ENCODE measurements at places on chromosomes 2 and 18. TPM values are rescaled to one million over a fixed set of nuclear protein-coding genes. Genes with fewer than 3 reads are reported as not detected.

- no peak for DNase-seq
- no peak overlapping the region for H3K27ac ChIP-seq
- no peaks in the 10 kb centered on the region for H3K36me3 ChIP-seq
- no peaks in the 10 kb centered on the region for H3K4me1 ChIP-seq
- no peak overlapping the region for H3K4me3 ChIP-seq
Observed at GRCh38 chr2:238971318-238972145, 123.6 kb downstream of the TWIST2 start.

GRCh38 chr2:188204824-188205223, 86.8 kb upstream of the GULP1 start:
- H3K4me1 ChIP-seq = no peaks in the 10 kb centered on the region
- no peak for DNase-seq
- no peaks in the 10 kb centered on the region for H3K36me3 ChIP-seq
- H3K4me3 ChIP-seq = no peak overlapping the region

DNA sequence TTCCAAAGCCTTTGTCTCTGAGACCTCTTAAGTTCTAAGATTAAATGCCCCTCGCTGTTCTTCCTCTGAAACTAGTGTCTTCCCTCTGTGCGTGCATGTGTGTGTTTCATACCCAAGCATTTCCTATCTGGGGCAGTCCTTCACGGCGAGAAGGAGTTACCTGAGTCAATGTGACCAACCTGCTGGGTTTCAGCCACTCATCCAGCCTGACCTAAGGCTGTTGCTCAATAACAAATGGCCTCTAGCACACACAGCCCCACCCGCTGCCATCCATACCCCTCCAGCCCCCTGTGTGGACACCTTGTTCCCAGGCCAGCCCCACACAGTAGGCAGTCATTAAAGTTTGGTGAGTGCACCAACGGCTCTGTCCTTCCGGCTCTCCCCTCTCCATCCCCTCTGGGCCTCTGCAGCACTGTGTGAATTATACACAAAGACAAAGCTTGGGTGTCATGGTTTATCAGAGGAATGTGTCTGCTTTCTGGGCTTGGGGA, 53.8 kb upstream of the FOSL2 start:
- peaks cover 5% of the 10 kb centered on the region for H3K4me1 ChIP-seq
- H3K27me3 ChIP-seq = no peaks in the 10 kb centered on the region
- H3K27ac ChIP-seq = no peak overlapping the region
- no peaks in the 10 kb centered on the region for H3K36me3 ChIP-seq
- H3K4me3 ChIP-seq = no peak overlapping the region

DNA sequence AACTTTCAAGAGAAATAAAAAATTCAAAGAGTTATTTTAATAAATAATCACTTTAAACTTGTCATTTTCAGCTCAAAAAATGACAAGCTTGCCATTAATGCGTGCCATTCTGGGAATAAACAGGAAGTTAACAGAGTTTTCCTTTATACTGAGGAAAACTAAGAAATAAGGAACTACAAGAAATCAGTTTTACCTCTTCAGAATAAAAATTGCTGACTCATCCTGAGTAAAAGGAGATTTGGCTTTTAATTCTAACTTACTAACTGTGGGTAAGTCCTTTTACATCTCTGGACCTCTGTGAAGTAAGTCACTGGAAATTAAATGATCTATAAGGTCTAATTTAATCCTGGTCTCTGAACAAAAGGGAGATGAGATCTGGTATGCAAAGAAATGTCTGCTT, 16.1 kb downstream of the CEBPZ start:
- peaks cover 8% of the 10 kb centered on the region for H3K36me3 ChIP-seq
- H3K4me3 ChIP-seq = no peak overlapping the region
- no peaks in the 10 kb centered on the region for H3K27me3 ChIP-seq
- DNase-seq = no peak
- H3K4me1 ChIP-seq = no peaks in the 10 kb centered on the region

DNA sequence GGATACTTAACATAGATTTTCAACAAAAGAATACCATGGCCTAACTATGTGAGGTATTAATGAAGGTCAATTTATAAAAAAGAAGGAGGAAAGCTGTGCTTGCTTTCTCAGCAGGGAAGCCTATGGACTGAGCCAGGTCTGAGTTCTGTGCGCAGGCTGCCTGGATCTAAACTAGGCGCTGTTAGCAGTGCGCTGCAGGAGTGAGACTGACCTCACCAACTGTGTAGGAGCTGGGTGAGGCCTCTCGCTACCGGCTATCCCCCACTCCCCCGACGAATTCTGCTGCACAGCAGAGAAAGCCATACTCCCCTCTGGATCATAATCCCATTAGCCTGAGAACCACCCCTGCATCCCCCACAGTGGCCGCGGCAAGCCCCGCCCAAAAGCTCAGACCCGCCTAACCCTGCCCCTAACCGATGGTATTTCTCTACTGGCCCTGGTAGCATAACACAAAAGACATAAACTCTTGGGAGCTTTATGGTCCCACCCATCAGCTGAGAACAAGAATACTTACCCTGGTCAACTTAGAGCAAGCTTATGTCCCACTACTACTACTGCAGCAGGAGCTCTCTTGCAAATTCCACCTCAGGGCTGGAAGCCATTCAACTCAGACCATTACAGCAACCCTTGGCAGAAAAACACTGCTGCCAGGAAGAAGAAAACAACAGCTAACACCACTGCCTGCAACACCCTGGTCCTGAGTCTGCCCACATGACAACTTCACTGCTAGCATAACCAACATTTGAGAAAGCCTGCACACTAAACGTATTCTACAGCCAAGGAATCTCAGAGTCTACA, 28.0 kb downstream of the SULT1C2 start:
- H3K4me3 ChIP-seq = no peak overlapping the region
- H3K27ac ChIP-seq = peak overlapping the region; percentile 52
- DNase-seq = peak; percentile 13
- H3K36me3 ChIP-seq = no peaks in the 10 kb centered on the region
- H3K4me1 ChIP-seq = no peaks in the 10 kb centered on the region

DNA sequence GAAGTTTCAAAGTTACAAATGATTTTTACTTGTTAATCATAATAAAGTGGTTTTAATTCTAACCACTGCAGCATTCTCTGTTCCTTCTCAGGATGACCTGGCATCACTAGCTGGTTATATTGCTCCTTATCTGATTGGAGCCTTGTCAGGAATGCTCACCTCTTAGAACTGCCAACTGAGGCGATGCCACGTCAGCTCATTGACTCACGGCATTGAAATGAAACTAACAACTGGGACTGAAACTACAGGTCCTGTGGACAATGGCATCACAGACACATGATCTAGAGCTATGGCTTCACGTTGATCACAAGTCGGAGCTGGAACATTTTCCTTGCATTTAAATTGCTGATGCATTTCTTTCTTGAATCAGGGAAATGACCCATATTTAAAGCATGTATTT, 54.9 kb upstream of the MAP2 start:
- peak; percentile 37 for DNase-seq
- no peak overlapping the region for H3K27ac ChIP-seq
- peaks cover 2% of the 10 kb centered on the region for H3K4me1 ChIP-seq
- H3K36me3 ChIP-seq = no peaks in the 10 kb centered on the region
- no peaks in the 10 kb centered on the region for H3K27me3 ChIP-seq

GRCh38 chr18:23967321-23968089, 47.0 kb upstream of the TTC39C start:
- H3K27me3 ChIP-seq = no peaks in the 10 kb centered on the region
- no peaks in the 10 kb centered on the region for H3K4me1 ChIP-seq
- no peak for DNase-seq
- no peaks in the 10 kb centered on the region for H3K36me3 ChIP-seq
- no peak overlapping the region for H3K27ac ChIP-seq
- no peak overlapping the region for H3K4me3 ChIP-seq

Gene CRACDL
- polyA plus RNA-seq = 8.9 TPM

Gene AMMECR1L
- polyA plus RNA-seq = 7.0 TPM

Gene HOXD3
- polyA plus RNA-seq = 0.18 TPM

Gene ATP8B1
- polyA plus RNA-seq = 7.3 TPM

Gene SPATA3
- polyA plus RNA-seq = not detected
